ENCODE measurements at places on chromosomes 7 and 10.

GRCh38 chr10:1241322-1241890 is 185.2 kb downstream of the WDR37 start:
- no peak for DNase-seq

DNA sequence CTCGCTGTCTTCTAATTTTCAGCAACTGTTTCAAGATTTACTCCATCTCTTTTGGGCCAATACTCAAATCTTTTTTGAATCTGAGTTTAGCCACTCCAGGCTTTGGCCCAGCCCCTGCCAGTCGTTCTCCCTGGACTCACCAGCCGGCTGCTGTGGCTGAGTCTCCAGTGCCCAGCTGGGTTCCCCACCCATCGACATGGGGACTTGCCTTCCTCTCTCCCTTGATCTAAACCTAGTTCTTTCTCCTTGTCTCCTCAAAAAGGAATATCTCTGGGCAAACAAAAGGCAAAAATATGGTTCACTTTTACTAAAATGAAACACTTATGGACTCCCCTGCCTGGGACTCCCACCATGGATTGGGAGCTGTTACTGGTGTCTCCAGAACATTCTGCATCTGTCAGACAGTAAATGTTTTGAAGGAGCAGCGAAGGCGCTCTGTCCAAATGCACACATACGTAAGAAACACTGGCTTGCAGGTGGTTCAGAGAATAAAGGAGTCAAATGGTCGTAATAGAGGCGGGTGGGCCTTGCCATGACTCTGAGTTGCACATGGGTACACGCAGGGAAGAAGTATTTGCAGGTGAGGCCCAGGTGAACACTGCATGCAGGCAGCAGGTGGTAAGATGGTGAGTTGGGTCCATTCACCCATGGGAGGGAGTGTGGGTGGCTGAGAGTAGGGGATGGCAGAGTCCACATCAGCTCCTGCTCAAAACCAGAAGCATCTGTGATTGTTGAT is 35.5 kb upstream of the HABP2 start:
- no peak for DNase-seq

- no peak for DNase-seq
Measured at GRCh38 chr10:67696029-67696428, at the start of gene CTNNA3. Gene CTNNA3, minus strand, starts transcription at chr10:67696195.

- no peak for DNase-seq
Measured at GRCh38 chr7:157785486-157786186, 448.8 kb downstream of the DNAJB6 start.

DNA sequence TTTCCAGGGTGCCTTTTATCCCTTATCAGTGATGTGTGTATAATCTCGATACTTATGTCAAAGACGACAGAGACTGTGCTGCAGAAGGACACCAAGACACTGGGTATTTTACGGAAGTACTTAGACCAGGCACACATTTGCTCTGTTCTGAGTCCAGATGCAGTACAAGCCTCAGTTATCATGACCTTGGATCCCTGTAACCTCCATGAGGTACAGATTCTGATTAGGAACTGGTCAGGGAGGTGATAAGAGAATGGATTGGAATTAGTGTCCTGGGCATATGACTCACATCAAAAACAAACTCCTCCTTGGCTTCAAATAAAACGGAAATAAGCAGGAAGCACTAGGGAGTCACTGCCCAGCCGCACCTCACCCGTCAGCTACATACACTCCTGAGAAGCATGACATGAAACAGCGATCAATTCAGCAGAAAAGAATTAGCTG is 146.5 kb downstream of the SFMBT2 start:
- DNase-seq = no peak

- no peak for DNase-seq
Measured at GRCh38 chr10:52746169-52746568, 26.4 kb downstream of the MBL2 start.

DNA sequence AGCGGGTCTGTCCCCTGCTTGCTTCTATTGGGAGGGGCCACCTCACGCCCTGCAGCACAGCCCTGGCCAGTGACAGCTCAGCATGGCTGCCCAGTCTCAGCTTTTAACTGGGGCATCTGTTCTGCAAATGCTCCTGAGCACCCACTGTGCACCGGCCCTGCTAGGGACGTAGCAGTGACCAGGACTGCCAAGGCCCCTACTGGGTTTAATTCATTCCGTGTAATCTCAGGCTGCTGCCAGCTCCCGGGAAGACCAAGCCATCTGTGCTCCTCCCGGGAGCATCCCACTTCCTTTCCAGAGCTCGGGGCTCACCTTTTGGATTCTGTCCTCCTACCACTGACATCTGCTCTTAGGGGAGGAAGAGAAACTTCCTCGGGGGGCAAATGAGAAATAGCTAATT is 85.2 kb downstream of the ADARB2 start:
- DNase-seq = no peak

DNA sequence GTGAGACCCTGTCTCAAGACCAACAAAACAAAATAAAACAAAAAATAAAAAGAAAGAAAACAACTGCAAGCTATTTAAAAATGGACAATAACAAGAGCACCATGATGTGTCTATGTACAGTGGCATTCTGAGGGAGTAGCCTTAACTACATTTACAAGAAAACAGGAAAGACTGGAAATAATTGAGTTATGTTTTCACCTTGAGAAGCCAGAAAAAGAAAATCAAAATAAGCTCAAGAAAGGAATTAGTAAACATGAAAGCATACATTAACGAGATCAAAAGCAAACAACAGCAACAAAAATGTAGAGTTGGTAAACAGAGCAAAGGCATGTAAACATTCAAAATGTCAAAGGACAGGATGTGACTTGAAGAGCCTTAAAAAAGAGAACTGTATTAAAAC is 36.7 kb downstream of the TEX36 start:
- no peak for DNase-seq

- no peak for DNase-seq
Measured at GRCh38 chr10:49005270-49005669, 65.6 kb upstream of the LRRC18 start.

GRCh38 chr10:109619914-109620313 is 303.4 kb downstream of the XPNPEP1 start:
- DNase-seq = no peak

- no peak for DNase-seq
Measured at GRCh38 chr10:126511917-126512479, 123.7 kb upstream of the ADAM12 start.

DNA sequence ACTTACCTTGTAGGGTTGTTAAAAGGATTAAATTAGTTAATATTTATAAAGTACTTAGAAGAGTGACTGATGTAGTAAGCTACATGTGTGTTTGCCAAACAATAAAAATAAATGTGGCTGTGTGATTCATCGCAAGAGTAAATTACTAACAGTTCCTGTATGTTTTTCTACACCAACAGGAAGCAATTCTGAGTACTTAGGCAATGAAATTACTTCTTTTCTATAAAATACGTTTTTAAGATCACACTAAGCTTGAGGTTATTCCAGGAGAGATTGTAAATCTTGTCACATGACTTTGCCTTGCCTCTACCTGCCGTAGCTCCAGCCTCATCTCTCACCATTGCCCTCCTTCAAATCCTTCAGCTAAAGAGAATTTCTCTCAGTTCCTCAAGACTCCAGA is 18.1 kb upstream of the GSTK1 start:
- no peak for DNase-seq

GRCh38 chr10:130746311-130746710 is 565.2 kb downstream of the TCERG1L start:
- DNase-seq = no peak

DNA sequence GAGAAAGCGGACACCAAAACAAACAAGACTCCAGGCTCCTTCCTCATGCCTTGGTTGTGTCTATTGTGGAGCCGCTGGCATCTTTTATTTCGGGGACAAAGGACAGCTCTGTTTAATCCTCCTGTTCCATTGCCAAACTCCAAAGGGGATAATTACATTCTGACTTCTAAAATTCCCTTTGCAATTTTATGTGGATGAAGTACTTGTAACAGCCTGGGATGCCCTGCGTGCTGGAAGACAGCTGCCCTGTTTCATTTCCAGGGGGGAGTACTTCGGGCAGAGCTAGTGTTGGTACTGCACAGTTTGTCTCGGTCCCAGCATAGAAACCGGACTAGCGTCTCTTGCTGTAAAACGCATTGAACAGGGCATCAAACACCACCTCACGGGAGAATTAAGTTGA is 90.9 kb downstream of the BAMBI start:
- no peak for DNase-seq

- no peak for DNase-seq
Measured at GRCh38 chr7:127253281-127254162, 781 bp upstream of the GRM8 start.

DNA sequence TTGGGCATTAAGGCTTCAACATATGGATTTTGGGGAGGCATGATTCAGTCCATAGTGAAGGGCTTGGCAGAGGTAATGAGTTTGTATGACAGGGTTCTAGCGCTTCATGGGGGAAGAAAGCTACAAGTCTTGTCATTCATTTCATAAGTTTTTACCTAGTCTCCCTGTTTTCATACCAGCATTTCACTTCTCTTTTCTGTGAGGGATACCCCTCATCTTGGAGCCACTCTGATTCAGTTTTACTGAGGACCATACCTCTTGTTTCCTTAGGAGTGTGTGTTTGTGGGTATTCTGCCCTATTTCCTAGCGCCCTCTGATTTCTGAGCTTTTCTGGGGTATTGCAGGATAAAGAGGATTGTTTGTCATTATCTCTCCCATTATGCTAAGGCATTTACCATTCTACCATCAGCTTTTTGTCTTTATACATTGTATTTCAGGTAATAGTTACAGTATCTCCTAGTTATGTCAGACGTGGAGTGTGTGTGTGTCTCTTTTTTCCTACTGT is 6.8 kb downstream of the RSBN1L start:
- DNase-seq = no peak

- DNase-seq = no peak
Measured at GRCh38 chr7:130493275-130493873, 1.5 kb downstream of the MEST start.

GRCh38 chr7:89027781-89028180 is 232.2 kb upstream of the TEX47 start:
- DNase-seq = no peak

GRCh38 chr7:136528329-136528728 is 340.1 kb upstream of the CHRM2 start:
- DNase-seq = no peak

GRCh38 chr7:19110026-19110730 is 7.3 kb downstream of the TWIST1 start:
- DNase-seq = no peak

- no peak for DNase-seq
Measured at GRCh38 chr7:55069271-55069792, 50.5 kb downstream of the EGFR start.

DNA sequence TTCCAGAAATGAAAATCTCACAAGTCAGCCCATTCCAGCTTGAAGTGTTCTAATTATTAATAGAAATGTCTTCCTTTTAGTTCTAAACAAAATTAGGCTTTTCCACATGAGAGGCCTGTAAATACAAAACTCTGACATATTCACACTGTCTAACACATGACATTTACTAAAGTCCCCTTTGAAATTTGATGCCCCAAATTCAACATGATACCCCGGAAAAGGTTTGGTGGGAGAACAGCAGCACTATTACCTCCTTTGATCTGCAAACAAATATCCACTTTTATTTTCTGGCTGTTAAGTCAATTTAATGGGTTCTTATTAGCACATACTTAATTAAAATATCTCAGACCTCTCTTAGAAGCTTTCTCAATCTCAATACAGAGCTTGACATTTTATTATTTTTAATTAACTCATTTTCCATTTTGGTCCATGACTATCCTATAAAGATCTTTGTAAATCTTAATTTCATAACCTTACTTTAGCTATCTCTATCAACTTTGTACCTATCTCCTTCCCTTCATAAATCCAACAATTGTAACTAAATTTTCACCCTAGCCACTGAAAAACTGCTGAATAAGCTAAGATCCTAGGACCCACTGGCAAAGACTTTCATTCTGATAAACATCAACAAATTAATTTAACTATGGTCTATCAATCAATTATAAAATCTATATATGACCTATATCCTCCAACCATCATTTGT is 63.2 kb downstream of the USP6NL start:
- no peak for DNase-seq

- DNase-seq = no peak
Measured at GRCh38 chr7:5422396-5423305, 983 bp downstream of the TNRC18 start.

- no peak for DNase-seq
Measured at GRCh38 chr7:128431221-128431620, 21.4 kb upstream of the IMPDH1 start.

DNA sequence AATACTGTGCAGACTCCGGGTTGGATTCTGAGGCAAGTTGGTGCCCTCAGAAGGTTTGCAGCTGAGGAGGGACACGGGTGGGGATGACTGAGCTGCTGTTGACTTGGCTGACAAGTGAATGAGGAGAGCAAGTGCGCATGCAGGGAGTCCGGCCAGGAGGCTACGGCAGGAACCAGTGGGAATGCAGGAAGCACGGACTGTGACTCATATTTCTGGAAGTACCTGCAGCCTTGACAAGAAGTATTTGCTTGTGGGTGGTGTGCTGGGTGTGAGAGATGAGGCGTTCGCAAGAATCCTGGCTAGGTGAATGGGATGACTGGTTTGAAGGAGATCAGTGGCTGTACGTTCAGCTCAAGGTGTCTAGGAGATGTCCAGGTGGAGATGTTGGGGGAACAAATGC is 30.8 kb upstream of the FXYD4 start:
- DNase-seq = no peak

DNA sequence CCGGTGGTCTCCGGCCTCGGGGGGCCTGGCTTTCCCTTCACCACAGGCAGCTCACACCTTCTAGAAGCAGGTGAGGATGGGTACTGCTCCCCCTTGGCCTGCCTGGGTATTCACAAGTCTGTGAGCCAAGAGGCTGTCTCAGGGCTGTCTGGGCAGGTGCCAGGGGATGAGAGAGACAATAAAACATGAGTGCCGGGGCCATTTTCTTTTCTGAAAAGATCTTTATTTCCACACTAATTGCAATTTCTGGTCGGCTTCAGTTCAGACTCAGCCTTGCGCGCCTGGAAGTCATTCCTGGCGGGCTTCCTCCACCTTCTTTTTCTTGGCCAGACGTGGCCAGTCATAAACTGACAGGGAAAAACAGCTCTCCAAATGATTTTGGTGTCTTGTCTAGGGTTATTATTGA is 171.2 kb downstream of the ARHGAP12 start:
- no peak for DNase-seq

- DNase-seq = no peak
Measured at GRCh38 chr7:159205833-159206232, 61.2 kb upstream of the VIPR2 start.

DNA sequence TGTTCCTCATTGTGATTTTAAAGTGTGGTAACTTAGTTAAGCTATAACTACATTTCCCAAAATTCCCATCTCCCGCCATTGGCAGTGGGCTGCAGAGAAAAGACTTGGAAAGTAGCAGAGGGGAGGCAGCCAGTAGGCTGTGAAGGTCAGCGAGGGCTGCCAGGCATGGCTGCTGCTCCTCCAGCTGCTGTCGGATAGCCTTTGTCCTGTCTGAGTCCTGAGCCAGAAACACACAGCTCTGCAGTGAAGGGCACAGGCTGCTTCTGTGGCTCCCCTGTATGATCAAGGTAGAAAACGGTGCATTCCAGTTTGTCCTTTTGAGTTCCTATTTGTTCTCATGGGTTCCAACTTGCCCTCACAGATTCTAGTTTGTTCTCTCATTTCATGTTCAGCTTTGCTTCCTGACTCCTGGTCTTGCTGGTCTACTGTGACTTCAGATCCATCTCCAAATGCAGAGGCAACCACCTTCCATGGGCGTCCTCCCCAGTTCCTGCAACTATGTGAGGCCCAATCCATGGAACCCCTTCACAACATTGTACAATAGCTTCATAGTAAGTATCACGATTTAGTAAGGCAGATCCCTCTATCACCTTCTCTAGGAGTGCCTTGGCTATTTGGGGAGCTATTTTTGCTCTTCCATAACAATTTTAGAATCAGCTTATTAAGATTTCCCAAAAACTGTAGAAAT is 31.7 kb downstream of the SYPL1 start:
- DNase-seq = no peak

- DNase-seq = no peak
Measured at GRCh38 chr7:143256932-143257331, 6.3 kb upstream of the GSTK1 start.
